ENCODE measurements at places on chromosomes 7 and 10.

- no peak for DNase-seq
Observed at GRCh38 chr10:26706206-26706605, 8.7 kb downstream of the PDSS1 start.

DNA sequence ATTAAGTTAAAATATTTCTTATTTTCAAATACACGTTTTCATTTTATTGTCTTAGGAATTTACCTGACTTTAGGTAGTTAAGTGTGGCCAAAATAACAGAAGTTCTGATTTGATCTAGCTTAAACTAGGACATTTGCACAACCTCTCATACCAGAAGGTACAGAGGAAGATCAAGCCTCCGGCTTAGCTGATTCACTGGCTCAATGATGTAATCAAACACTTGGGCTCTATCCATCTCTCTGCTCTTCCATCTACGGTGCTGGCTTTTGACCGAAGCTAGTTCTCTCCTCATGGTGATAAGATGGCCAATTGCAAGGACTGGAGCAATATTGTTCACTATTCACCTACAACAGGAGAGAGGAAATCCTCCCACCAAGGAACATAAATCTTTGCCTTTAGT lies 12.2 kb upstream of the HYCC1 start:
- no peak for DNase-seq

- no peak for DNase-seq
Observed at GRCh38 chr7:158192184-158192835, 395.3 kb downstream of the PTPRN2 start.

DNA sequence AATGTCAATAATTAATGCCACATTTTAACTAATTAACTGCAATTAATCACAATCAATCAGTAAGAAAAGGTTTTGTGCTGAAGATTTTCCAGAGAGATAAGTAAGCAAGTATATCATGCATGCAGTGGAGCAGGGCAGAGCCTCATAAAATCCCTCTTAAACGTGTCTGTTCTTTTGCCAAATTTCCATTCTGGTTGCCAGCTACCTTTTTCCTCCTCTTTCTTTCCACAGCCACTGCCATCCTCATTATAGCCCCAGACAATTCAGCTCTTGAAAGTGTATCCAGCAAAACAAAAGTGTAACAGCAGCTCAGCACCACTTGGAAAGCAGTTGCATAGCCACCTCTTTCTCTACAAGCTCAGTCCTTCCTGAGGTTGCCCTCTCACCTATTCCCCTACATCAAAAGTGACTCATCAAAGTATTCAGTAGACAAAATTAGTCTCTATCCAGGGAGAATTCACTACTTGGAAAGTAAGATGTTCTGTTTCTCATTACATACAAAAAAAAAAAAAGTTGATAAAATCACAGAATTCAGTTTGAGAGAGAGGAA lies 26.9 kb upstream of the EPHB6 start:
- no peak for DNase-seq

- no peak for DNase-seq
Observed at GRCh38 chr10:8776926-8777622, 722.6 kb downstream of the GATA3 start.

DNA sequence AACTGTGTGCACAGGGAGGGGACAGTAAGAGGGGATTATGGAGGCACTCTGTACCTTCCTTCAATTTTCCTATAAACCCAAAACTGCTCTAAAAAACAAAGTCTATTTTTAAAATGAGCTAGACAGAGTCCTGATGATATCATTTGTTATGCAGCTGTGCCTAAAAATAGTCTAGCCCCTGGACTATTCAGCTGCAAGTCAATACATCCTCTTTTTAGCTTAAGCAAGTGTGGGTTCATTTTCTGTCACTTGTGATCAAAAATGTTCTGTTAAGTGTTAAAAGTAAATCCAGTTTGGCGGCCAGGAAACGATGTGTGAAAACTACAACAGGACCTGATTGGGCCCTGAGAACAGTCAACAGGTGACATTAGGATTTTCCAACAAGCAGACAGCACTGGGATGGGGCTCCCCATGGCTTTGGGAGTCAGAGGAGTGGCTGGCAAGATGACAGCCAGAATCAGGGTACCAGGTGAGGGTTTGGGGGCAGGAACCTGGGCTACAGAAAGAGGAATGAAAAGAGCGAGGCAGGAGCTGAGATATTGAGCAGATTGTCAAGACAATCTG lies 33.9 kb downstream of the FAM107B start:
- no peak for DNase-seq

DNA sequence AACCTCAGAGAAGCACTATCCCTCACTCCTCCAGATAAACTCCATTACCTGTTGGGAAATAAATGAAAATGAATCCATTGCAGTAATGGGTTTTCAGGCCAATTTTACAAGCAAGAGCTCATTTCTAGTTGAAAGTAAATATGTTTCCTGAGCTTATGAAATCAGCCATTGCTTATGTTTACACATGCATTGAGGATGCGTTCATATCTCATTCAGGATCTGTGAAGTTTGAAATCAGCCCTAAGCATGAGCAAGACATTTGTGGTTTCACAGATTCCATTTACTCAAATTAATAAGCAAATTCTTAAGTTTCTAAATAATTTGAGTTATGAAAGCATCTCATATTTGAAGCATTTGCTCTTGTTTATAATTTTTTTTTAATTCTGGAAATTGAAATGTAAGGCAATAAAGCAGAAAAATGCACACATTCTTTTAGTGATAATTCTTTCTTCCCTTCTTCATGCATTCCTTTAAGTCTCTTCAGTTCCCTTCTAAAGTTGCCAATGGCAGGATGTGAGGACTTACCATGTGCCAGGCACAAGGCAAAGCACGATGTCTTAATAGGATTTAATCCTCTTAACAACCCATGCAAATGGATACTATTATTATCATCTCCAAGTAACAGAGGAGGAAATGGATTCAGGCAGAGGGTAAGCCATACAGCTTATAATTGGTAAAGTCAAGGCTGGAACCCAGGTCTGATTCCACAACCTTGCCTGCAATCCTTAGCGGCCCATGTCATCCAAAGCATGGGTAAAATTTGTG lies 35.0 kb upstream of the CTTNBP2 start:
- DNase-seq: no peak

DNA sequence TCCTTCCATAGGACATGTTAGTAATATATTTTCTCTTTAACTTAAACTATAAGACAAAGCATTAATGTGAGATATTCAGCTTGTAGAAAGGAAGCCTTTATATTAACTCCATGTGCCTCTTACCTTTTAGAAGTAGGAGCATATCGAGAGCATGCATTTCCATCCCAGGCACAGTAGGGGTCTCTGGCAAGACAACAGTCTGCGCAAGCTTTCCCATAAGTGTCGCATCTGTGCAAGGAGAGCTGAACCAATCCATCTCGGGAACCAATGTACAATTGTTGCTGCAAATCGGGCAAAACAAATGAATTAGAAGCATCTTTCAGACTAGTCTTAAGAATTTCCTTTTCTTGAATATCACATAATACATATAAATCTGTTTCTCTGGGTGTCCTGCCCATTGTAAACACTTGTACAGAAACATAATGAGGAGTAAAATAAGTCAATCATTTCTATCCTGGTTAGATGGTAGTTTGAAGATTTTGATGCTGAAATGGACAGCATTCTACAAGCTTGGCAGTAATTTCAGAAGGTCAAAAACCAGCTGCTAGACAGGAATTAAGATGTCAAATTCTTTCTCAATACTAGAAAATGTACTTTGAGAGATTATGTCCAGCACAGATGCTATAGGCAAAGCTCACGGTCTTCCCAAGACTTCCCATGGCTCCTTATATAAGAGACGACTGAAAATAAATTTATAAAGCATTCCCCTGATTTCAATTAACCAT lies 171.8 kb downstream of the SEMA3D start:
- no peak for DNase-seq
